Hippocampal formation (tissue), 2 donors: ENCODE measurements at places on chromosomes 7 and 10.

DNA sequence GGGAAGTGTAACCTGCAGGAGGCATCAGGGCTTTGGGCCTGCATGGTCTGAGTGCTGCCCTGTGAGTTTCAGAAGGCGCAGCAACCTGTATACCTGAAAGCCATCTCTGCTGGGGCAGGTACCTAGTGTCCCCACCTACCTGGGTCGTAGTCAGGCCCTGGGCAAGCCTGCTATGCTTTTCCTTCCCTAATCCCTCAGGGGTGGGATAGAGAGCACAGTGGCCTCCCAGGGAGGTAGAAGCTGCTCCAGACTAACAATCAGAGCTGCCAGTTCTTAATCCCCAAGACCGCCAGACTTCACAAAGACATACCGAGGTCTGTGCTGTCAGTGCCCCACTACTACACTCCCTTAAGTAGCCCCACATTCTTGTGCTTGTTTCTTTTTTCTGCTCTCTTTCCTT lies 52.0 kb downstream of the PTEN start:
- no peak for DNase-seq

- DNase-seq = no peak
Measured at GRCh38 chr10:91690996-91691676, 58.3 kb upstream of the PPP1R3C start.

GRCh38 chr10:77628906-77629730 lies 8.5 kb downstream of the KCNMA1 start:
- no peak for DNase-seq

DNA sequence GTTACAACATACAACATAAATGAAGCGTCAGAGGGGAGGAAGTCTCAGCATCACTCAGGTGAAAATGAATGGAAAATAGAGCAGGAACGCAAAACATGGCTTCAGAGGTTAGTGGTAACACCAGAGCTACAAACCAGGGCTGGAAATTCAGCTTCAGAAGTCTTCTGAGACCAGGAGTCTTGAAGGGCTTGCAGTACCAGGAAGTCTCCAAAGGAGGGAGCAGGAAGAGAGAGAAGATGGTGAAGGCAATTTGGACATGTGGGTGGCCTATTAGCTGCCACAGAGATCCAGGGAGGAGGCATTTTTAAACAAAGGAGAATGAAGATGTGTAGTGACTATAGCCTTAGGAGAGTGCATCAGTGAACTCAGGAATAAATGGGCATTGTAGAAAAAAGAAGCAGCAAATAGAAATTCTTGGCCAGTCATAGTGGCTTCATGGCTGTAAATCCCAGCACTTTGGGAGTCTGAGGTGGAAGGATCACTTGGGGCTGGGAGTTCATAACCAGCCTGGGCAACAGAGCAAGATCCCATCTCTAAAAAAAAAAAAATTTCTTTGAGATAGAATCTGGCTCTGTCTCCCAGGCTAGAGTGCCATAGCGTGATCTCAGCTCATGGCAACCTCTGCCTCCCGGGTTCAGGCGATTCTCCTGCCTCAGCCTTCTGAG lies 9.3 kb upstream of the TET1 start:
- DNase-seq = peak; percentile 58

DNA sequence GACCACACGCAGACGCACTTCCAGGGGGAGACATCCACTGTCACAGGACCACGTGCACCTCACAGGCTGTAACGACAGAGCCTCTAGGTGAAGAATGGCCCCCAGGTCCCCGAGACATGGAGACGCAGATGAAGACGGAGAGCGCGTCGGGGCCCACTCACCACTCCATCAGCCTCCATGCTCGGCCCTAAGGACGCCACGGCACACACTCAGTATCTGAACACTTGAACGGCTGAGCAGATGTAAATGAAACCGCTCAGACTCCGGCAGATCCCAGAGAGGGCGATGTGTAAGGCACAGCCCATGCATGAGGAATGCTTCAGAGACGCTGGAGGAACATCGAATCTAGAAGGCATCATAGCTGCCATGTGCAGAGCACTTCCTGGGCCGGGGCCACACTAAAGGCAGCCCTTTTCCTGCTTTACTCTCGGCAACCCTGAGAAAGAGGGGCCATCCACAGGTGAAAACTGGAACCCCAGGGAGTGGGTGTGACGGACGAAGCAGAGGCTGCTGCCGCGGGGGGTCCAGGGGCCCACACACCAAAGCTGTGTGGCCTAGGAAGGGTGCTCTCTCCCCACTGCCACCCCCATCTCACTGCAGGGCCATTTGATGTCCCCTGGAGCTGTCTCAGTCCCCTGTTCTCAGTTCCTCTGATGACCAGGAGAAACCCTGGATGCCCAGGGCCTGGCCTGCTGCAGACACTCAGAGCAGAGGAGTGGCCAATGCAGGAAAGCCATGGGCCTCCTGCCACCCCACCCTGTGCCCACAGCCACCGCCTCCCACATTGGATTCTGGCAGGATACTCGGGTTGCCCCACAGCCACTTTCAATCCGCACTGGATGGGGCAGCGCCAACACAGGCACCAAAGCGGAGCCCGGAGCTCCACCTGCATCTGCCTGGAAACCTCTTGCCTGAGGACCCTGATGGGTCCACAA lies 253.8 kb downstream of the MAD1L1 start:
- DNase-seq = no peak

DNA sequence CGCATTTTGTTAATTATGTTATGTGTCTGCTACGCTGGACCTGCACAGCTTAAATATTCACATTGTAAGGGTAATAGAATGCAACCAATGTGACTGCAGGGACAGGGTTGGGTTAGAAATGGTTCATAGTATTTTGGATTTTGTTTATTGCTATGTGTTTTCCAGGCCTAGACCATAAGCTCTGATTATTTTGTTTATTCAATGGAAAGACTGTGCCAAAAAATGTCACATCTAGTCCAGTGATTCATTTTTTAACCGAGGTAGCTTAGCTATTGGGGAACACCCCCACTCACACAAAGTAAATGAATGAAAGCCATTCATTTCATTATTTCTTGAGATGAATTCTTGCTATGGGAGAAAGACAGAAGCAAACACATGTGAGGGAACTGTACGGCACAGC lies 516.5 kb upstream of the ANKRD30A start:
- no peak for DNase-seq

- no peak for DNase-seq
Measured at GRCh38 chr10:69416695-69417094, at the start of gene TACR2. TACR2 (minus strand) TSS chr10:69416918; CDS start chr10:69416323, 595 bp downstream.

DNA sequence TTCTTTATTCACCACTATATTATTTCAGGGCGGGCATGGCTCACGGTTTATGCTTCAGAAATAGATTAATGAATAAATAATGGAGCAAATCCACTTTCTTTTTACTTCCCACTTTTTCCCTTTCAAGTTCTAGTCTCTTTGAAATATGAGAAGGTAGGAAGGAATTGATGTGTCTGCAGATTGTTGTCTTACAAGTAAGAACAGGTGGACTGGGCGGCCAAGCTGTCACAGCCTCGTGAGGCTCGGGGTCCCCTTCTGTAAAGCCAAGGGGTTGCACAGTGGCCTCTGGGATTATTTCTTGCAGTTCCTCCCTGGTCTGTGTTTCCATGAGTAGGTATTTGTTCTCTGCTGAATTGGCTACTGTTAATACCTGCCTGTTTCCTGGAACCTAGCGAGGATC lies 11.2 kb downstream of the VWA2 start:
- DNase-seq = no peak

DNA sequence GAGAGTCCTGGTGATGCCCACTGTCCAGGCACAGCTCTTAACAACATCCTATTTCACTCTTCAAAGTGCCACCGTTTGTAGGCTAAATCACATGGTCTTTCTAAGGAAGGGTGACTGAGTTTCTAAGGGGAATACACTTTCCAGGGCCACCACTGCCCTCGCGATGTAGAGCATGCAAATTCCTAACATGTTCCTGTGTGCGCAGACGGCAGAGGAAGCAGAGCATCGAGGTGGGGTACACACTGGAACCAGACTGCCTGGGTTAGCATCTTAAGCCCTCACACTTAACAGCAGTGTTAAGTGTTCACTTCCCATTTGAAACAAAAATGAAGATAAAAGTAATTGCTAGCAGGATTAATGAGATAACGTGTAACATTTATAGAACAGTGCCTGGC lies 3.0 kb downstream of the VOPP1 start:
- no peak for DNase-seq

GRCh38 chr10:62726142-62726541 lies 78.4 kb upstream of the ADO start:
- no peak for DNase-seq

DNA sequence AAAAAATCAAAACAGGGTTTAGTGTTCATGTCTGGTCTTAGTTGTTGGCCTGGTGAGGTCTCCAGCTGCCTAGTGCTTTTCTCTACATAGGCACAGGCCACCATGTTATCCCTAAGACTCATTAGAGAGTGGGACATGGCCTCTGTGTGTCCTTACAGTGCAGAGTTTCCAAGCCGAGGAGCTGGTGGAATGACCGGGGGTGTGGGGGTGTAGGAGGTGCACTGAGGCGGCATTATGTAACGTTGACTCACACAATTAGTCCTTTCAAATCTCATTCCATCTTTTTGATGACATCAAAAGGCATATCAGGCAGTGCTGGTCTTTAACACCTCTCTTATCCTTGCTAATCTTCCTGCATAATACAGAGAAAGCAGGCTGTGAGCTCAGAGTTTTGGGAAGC lies 71.3 kb downstream of the MTPN start:
- DNase-seq = no peak

DNA sequence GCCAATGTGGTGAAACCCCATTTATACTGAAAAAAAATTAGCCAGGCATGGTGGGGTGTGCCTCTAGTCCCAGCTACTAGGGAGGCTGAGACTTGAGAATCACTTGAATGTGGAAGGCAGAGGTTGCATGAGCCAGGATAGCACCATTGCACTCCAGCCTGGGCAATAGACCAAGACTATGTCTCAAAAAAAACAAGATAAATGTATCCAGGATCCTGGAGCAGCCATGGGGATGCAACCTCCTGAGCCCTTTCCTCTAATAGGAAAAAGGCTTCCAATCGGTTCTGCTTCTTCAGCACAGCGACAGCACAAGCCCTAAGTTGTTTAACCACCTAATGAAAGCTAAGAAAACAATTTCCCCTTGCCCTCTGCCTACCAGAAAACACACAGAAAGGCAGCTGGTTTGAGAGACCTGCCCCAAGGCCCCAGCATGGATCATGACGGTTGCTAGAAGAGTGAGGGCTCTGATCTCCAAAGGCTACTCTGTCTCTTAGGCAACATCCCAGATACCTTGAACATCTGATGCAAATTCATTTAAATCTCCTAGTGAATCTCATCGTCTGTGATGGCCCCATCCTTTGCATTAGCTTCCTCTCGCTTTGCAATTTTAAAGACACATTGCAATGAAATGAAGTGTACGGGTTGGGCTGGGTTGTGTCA lies 220.8 kb downstream of the ARHGAP21 start:
- no peak for DNase-seq

DNA sequence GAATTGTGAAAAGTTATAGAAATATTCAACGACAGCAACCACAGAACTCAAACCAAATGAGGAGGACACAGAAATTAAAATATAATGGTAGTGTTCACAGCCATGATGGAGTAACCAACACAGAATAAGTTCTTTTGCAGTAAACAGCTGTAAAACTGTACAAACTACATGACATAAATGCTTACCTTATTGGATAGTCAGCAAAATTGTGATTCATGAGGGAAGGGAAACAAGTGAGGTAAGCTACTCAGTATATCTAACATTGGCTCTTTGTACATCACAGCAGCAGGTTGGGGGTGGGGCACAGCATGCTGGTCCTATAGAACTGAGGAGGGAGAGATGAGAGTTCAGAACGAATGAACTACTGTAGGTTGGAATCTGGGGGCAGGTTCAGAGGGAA lies 86.4 kb downstream of the CDC14C start:
- no peak for DNase-seq

DNA sequence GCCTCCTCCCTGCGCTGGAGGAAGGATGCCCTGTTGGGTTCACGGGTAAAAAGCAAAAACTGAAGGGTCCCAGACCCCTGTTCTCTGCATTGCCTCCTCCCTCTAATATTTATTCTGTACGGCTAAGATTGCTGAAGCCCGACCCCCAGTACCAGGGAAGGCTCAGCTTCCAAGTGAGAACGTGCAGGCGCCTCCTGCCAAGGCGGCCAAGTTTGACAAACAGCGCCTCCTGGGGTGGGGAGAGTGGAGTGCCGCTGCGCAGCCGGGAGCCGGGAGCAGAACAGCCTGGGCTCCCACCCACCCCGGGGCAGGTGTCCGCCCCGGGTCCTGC lies 4.7 kb upstream of the EBF3 start:
- no peak for DNase-seq

DNA sequence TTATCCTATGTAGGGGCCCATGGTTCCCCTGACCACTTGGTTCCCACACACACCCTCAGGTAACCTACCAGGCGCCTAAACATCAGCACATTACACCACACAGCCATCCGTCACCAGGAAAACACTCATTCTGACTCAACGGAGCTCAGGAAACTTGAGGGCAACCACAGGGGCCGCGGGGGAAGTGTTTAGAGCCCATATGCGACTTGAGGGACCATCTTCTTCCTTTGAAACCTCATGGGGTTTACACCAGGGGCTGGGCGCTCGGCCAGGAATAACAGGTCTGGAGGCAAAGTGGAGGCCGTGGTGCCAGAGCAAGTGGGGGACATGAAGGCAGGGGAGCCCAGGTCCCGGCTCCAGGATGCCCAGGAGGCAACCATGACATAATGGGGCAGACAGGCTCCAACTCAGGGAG lies 1.5 kb downstream of the STX1A start:
- DNase-seq = no peak

DNA sequence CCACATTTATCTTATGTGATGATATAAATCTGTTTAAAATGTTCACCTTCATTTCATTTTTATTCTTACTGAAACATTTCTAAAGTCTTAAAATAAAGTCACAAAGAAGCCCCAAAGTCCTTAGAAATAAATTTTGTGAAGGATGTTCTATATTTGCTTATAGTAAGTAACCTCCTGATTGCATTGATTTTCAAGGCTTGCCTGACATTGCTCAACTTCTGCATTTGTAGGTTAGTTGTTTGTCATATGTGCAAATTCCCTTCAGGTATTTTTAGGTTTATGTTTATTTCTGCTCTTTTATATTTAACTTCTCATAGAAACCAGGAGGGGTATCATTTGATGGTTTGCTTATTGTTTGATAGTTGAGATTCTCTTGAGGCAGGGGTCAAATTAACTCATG lies 417.8 kb downstream of the ARL4A start:
- DNase-seq = no peak

DNA sequence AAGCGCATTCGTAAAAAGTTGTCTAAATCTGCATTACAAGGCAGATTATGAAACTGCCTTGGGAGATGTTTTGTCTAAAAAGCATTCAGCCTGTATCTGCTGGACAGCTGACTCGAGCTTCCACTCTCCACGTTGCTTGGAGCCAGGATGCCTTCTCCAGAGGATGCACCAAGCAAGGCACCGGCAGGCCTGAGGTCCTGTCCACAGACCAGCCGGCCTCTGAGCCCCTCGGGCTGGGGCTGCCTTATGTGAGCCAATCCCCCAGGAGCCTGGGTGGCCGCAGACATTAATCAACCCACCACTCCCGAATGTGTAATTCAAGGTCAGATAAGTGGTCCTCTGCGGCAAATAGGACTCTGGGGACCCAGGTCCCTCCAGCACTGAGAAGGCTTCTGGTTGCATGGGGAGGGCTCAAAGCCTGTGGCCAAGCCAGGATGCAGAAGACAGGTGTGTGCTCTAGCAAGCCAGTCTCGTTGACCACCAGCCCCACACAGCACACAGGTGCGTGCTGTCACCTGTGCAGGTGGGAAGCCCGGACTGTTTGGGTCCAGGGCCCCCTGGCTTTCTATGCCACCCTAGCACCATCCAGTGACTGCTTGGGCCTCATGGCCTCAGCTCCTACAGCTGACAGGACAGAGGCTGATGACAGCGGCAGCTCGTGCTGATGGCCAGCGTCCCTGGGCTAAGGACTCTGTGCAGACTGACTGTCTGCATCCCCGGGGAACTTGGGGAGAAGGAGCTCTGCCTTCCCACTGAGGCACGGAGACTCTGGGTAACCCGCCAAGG lies 4.8 kb upstream of the RET start:
- DNase-seq = no peak
